K562 (cell line): ENCODE measurements at places on chromosomes 5 and 9.
A peak's percentile ranks its signal among the peaks of the same experiment; 100 is the strongest.

DNA sequence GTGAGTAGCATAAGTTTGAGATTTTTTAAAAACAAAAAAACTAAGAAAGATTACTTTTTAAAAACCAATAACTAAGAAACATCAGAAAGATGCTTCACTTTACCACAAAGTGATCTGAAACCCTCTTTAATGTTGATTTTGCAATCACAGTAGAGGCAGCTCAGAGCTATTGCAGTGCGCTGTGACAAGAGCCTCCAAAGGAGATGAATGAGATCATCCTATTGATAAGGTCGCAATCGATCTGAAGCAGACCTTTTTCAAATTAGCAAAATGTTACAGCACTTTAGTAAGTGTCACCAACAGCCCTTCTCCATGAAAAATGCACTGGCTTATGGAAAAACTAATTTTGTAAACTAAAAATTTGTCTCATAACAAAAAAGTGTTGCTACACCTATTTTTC is 284.6 kb upstream of the EFNA5 start:
- no peak for DNase-seq

DNA sequence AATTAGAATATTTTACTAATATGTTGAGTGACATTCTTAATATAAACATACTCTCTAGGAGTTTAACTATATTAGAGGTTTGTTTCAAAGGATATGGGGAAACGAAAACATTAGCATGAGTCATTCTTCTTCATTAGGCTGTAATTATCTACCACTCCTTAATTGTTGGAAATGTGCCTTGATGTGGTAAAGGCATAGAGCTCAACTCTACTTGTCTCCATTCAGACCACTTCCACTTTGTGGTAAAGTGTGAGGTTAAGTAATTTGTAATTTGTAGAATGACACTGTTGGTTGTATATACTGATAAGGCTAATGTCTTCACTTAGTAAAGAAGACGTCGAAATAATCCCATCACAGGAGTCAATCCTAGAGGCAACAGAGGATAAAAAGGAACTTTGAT is 58.1 kb downstream of the HAPLN1 start:
- DNase-seq, result no peak

GRCh38 chr9:124342776-124343485 is 72.3 kb downstream of the PSMB7 start:
- DNase-seq, result no peak

DNA sequence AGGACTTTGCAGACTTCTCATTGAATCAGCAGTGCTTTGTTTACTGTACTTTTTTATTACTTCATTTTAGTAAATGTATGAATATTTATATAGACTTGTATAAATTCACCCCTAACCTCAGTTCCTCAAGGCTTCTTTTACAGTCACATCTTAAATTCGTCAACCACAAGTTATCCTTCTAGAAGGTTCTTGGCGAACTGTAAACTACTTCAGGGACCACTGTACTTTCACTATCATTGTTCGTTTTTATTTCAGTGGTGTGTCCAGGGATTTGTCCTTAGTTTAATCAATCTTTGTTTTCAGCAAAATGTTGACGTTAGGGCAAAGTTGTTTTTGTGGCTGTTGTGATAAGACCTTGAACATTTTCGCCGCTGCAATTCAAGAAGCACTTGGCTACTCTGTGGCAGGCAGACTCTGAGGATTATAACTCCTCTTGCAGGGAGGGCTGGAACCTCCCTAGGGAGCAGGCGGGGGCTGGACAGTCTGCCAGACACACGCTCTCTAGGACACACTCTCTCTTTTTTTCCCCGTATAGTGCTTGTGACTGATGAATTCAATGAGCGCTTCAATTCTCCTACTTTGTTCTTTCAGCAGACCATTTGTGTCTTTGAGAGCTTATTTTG is 252.8 kb downstream of the FBXL7 start:
- DNase-seq, result no peak

- no peak for DNase-seq
Measured at GRCh38 chr5:14698495-14698894, 34.0 kb downstream of the OTULIN start.

GRCh38 chr9:19232823-19233194 is 2.3 kb downstream of the DENND4C start:
- peak; percentile 7 for DNase-seq

DNA sequence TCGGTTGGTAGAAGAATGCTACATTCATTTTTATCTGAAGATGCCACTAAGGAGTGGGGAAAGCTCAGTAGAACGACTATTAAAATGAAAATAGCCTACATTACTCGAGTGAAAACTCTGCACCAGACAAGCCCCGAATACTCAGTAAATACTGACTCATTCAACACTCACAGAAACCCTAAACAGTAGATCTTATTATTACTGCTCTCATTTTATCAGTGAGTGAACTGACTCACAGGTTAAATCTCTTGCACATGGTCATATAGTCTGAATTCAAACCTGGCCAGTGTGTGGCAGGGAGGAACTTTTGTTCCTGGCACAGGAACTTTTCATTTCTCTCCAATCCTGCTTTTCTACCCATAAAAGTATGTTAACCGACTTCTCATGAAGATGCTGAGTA is 9.6 kb upstream of the PAPPA start:
- DNase-seq, result no peak

DNA sequence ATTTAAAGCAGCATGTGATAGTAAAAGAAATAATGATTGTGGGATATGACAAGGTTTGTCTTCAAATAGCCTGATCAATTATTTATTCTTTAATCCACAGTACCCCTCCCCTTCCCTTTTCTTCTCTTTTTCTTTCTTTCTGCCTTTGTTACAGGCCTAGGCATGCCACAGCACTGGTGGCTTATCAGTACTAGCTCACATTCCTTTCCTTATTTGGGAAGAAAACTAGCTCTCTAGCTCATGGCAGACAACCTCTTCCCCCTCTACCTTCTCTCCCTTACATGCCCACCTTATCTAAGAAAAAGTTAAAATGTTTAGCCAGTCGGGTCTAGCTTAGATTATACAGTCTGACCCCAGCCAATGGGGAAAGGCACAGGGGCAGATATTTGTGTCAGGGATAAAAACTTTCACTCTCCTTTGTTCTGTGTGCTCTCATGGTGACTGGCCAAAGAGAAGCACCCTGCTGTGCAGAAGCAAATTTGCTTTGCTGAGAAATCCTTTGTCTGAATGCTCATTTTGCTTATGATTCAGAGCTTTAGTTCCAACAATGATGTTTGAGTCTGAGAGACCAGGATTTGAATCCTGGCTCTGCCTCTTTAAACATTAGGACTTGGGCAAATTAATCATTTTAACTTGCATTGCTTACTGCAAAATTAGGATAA is 75.8 kb upstream of the CDH12 start:
- DNase-seq, result no peak

GRCh38 chr5:34737731-34738130 is 81.6 kb downstream of the RAI14 start:
- DNase-seq, result no peak

DNA sequence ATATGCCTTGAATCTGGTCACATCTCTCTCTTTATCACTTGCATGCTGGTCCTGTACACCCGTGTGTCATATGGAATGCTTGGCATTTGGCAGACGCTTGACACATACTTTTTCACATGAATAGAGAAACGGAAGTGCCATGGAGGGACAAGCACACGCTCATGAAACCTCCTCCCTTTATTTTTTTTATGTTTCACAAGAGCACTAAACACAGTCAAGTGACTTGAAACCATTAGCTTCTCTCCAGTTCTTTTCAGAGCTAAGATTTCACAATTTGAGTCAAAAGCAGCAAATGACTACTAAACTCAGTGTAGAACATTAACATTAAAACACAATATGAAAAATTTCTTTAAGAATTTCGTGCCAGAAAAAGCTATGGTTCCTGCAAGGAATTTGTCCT is 151.1 kb downstream of the DOCK2 start:
- no peak for DNase-seq

GRCh38 chr5:91291628-91292569 is 91.2 kb downstream of the ARRDC3 start:
- DNase-seq, result no peak

DNA sequence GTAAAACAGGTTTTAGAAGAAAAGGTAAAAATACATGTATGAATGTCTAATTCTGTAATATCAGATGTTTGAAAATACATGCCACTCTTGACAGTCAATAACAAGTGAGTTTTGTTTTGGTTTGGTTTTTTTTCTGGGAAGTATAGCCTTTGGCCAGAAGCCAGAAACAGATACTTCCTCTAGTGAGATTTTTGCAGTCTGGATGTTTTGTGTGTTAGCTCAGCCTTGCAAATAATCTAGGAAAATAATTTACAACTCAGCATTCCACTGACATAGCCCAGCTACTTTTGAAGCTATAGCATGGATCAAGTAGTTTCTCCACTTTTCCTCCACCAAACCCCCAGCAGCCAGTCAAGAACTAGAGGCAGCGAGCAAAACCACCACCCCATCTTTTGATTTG is 56.7 kb downstream of the SLC1A1 start:
- DNase-seq, result no peak

DNA sequence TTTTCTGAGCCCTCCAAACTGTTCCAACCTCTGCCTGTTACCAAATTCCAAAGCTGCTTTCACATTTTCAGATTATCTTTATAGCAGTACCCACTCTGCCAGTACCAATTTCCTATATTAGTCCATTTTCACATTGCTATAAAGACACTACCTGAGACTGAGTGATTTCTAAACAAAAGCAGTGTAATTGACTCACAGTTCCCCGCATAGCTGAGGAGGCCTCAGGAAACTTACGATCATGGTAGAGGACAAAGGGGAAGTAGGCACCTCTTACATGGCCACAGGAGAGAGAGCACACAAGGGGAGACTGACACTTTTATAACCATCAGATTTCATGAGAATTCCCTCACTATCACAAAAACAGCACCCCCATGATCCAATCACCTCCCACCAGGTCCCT is 105.0 kb downstream of the DTWD2 start:
- DNase-seq, result no peak

DNA sequence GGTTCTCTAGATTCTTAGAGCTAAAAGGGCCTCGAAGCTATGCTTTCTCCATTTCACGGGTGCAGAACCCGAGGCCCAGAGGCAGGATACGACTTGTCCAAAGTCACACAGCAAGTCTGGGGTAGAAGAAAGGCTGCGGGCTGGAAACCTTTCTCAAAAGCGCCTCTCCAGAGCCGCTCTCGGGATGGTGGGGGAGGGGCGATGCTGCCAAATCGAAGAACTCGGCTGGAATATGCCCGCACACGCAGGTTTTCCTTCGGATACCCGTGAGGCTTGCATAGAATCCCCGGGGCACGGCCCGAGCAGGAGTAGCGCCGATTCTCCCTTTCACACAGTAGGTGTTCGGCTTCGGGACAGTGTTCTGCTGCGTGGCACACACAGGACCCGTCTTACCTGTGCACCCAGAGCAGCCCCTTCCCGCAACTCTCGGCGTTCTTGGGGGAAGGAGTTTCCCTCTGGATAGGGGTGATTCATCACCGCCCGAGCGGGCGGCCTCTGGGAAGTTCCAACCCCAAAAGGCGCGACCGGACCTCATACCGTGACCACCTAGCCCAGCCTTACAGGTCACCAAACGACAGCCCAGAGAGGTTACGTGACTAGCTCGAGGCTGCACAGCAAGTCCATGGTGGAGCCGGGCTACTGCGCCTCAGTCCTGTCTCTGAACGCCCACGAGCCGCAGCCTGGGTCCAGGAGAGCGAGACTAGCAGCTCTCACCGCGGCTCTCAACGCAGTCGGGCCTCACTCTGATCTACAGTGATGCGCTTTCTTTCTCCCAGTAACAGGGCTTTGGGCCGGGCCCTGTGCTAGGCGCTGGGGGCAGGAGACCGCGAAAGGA is 4.1 kb downstream of the PAX5 start:
- no peak for DNase-seq

- DNase-seq, result no peak
Measured at GRCh38 chr5:123928401-123928800, 416.4 kb downstream of the CSNK1G3 start.

DNA sequence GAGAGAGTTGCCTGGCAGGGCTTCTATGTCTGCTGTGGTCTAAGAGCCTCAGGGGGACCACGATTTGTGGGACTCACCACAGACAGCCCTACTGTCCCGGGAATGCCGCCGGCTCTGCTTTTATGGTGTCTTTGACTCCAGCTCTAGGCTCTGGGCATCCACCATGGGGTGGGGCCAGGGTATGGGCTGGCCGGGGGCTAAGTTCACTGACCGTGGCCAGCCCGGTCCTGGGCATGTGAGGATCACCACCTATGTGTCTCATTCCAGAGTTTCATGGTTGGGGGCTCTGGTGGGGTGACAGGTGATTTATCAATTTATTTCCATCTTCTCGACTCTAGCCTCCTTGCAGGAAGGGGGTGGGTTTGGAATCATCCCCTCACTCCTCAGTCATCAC is 139.4 kb downstream of the GADD45G start:
- no peak for DNase-seq

GRCh38 chr5:82107267-82107666 is 135.4 kb downstream of the ATG10 start:
- DNase-seq, result peak; percentile 21

GRCh38 chr9:97924386-97924785 is 2.1 kb upstream of the TRMO start:
- DNase-seq, result no peak

GRCh38 chr9:27176971-27177370 is 67.9 kb downstream of the TEK start:
- no peak for DNase-seq

- no peak for DNase-seq
Measured at GRCh38 chr5:170614720-170615119, 110.9 kb downstream of the KCNIP1 start.

DNA sequence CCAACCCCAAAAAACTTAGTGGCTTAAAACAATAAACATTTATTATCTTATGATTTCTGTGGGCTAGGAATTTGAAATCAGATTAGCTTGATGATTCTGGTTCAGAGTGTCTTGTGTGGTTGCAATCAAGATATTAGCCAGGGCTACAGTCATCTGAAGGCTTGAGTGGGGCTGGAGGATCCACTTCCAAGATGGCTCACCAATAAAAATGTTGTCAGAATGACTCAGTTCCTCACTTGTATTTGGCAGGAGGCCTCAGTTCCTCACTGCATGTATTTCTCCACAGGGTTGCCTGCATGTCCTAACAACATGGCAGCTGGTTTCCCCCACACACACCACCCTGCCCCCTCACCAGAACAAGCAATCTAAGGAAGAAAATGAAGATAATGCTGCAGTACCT is 98.2 kb upstream of the NIPBL start:
- no peak for DNase-seq

GRCh38 chr9:1804128-1804865 is 210.8 kb upstream of the SMARCA2 start:
- DNase-seq, result no peak

GRCh38 chr9:89942643-89943042 is 337.8 kb downstream of the GADD45G start:
- DNase-seq, result no peak

DNA sequence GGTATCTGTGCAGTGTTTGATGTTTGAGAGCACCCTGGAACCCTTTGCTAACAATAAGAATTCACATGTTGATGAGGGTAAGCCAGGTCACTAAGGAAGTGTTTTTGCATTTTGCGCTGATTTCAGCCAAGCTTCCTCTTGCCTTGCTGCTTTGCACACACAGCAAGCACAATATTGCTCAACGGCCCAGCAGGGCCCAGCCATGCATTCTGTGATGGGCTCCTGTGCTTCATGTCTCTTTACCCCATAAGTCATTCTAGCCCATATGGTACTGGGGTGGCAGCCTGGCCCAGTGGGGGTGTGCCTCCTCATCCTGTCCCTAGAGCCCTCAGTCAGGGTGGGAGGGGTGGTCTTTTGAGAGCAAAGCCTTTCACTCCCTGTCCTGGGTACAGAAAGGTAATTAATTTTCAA is 481.3 kb downstream of the GADD45G start:
- no peak for DNase-seq

- no peak for DNase-seq
Measured at GRCh38 chr5:156764176-156764971, 85.7 kb upstream of the PPP1R2B start.
